ENCODE measurements at places on chromosomes 3 and 15.

DNA sequence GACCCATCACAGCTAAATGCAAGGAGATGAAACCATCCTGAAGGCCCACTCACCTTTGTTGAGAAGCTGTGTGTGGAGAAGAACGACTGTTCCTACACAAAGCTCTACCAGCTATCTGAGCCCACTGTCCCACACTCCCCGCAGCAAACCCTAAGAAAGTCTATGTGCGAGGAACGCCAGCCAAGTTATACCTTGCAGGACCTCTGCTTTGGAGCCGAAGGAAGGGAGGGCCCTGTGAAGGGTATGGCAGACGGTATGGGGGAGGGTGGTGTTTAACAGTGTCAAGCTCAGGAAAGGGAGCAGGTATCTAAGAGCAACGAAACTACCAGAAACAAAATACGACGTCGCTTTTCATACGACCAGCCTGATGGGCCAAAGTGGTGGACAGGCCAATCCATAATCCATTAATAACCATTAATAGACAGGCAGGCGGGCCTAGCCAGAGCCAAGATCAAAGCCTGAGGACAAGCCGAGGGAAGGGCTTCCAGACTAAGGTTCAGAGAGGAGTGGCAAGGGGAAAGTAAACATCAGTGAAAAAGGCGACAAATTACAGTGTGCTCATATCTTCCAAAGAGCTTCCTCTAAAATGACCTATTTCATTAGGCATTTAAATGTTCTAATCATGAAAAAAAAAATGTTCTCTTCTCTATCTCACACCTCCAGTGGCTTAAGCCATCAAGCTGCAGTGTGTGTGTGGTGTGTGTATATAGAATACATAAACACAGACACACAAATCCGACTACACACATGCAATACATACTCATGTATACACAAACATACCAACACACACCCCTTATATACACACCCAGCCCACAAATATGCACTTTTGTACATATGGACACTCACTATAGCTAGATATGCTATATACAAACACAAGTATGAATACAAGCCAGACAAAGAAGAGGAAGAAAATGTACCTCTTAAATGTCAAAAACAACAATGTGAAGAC lies 43.9 kb downstream of the PTPN23 start:
- no peak for DNase-seq

DNA sequence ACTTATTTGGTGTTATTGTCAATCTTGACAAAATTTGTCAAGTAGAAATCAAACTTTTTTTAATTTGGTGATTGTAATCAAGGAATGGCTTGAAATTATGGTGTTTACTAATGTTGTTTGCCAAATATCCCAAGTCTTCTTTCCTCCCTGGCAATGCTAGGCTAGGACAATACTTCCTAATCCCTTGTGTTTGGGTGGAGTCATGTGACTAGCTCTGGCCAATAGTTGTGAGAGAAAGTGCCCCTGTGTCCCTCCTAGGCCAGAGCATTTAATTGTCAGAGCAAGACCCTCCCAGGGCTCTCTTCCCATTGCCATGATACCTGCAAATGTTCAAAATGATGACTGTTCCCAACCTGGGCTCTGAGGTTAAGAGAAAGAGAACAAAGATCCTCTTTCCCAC lies 132.7 kb downstream of the ANXA2 start:
- DNase-seq = no peak

DNA sequence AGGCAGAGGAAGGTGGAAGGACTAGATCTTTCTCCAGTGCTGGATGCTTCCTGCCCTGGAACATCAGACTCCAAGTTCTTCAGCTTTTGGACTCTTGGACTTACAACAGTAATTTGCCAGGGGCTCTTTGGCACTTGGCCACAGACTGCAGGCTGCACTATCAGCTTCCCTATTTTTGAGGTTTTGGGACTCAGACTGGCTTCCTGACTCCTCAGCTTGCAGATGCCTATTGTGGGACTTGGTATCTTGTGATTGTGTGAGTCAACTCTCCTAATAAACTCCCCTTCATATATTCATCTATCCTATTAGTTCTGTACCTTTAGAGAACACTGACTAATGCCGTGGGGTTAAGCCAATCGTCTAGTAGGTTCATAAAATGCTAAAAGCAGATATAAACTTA lies 8.8 kb upstream of the B3GNT5 start:
- no peak for DNase-seq

DNA sequence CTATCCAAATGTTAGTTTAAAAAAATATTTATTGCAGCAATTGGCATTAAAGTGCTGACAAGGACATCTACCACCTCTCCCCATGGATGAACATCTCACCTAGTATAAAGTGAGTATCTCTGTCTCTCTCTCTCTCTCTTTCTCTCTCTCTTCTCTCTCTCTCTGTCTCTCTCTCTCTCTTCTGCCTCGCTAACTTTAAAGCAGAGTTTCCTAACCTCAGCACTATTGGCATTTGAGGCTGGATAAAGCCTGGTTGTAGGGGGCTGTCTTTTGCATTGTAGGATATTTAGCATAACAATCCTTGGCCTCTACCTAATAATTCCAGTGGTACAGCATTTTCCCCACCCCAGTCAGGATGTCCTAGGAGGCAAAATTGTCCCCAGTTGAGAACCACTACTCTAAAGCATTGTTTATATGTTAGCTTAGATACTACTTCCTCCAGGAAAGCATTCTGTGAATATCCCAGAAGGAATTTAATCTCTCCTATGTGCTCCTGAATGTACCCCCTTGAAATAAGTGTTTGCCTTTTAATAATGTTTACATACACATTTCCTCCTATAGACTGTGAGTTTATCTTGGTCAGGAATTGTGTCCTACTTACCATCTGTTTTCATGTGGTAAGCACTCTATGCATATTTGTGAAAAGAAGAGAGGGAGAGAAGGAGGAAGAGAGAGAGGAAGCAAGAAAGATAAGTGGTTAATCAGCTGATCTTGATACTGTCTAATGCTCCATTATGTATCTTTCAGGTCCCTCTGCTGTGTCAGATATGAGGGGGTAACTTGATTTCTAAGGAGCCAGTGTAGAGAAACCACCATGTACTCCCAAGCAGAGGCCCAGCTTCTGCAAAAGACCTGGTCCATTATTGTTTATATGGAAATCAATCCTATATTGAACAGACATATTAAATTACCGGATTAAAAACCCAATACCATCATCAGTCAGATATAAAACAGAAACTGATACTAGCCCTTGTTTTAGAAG lies 346.6 kb downstream of the RBMS3 start:
- DNase-seq = no peak

GRCh38 chr3:119570229-119570628 lies 9.1 kb upstream of the ADPRH start:
- DNase-seq = no peak

- DNase-seq = no peak
Observed at GRCh38 chr3:150098621-150099020, 127.9 kb upstream of the PFN2 start.

DNA sequence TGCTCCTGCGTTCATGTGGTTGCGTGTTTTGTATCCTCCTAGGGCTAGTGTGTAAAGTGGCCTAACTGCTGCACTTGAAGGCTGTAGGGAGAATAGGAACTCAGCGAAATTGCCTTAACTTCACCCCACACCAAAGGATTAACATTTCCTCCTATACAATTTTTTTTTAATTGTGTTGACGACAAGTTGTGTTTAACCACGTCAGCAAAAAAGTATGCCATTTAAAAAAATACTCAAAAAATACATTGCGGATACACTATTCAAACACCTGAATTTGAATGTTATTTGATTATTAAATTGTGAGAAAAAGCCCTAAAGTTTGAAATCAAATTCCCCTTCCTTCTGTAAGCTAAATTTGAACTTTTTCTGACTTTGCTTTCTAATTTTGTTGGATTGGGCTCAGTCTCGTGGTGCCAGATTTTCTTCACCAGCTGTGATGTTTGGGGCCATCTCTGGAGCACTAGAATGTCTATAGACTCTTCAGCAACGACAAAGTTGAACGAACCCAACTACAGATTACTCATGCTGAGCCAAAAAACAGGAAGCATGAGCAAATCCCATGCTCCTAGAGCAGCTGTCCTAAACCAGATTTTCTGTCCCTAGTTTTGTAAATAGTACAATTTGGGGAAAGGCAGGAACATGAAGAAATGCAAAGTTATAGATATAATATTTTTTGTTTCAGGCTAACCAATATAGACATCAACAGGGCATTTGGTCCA lies 8.1 kb upstream of the SLC9A9 start:
- no peak for DNase-seq

- no peak for DNase-seq
Observed at GRCh38 chr15:63506537-63507035, 2.2 kb downstream of the USP3 start.

- no peak for DNase-seq
Observed at GRCh38 chr3:127182848-127183714, 9.8 kb upstream of the PRR23E start.

DNA sequence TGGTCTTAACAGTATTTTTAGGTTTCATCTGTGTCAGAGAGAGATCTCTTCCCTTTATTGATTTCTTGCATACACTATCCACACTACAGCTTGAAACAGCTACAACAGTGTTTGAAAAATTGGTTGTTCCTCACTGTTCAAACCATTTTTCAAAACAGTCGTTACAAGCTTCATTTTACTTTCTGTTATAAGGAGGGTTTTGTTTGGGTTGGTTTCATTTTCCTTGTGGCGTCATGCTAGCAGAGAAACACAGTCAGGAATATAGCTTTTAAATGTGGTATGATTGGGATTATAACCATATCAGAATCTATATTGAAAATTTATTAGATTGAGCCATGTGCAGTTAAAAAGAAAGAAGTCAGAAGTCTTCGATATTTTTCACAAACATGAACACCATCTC lies 400.6 kb downstream of the ZBTB20 start:
- DNase-seq = no peak

DNA sequence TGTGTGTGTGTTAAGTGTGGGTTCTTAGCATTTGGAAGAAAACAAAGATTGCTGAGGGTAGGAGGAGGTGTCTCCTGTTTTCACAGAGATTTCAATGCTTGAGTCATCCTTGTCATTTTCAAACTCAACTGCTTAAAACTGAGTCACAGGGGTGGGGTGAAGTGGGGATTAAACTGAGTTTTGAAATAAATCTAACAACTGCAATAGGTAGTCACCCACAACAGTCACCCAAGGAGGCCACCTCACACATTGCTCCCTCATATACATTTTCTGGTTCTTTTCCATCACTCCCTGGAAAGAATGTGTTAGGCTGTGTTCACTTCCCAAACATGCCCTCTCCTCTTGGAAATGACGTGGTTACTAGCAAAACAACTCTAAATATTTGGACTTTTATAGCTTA lies 187.7 kb upstream of the CMC1 start:
- DNase-seq = no peak

GRCh38 chr3:60160822-60161748 lies 1090.2 kb downstream of the FHIT start:
- no peak for DNase-seq

DNA sequence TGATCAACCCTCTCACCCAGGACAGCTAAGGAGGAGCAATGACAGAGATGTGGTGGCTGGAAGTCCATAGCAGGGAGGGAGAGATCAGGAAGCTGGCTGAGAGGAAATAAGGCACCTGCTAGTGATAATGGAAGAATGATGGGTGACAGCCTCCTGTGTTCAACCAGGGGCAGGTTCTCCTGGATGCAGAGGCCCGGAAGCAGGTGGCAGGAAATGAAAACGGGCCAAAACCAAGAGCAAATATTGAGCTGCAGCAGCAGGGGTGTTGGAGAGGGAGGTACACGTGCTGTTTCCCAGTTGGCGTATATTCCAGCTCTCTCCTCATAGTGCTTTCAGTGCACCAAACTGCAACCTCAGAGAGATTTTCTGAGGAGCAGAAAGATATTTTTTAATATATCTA lies 213.4 kb upstream of the TBL1XR1 start:
- no peak for DNase-seq

DNA sequence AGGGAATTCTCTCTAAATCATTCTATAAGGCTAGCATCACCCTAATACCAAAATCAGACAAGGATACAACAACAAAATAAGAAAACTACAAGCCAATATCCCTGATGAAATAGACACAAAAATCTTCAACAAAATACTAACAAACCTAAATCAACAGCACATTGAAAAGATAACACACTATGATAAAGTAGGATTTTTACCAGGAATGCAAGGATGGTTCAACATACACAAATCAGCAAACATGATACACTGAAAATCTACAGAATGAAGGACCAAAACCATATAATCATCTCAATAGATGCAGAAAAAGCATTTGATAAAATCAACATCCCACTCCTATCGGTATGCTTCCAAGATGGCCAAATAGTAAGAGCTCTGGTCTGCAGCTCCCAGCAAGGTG lies 39.5 kb downstream of the ALDH1A2 start:
- no peak for DNase-seq

GRCh38 chr3:54079730-54080325 lies 42.5 kb upstream of the CACNA2D3 start:
- DNase-seq = no peak

DNA sequence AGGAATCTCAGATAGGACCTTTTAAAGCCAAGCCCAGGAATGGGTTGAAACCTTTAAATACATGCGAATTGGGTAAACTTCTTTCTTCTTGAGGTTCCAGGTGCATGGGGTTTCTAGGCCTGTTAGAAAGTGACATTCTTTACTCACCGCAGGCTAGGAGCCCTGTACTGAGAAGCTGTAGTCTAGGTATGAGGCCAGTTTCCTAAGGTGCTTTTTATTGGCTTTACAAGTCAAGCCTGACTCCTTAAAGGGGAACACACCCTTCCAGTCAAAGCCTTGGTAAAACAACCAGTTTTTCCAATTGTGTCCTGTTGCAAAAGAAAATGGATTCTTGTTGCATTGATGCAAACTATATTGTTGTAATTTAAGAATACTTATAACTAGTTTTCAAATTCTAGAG lies 76.1 kb upstream of the ATP11B start:
- DNase-seq = no peak

DNA sequence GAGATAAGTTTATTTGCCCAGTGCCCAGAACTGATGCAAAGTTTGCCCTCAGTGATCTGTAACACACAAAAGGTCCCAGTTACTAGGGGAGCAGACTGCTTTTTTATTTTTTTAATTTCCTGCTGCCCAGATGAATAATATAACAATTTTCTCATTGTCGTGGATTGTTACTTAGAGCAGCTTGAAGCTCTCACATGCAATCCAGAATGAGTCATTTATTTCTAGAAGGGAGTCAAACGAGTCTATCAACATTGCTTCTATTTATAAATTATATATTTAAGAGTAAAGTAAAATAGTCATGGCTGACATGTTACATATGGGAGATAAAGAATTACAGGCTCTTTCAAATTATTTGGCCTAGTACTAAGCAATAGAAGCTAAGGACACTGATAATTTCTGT lies 41.3 kb downstream of the MEIS2 start:
- DNase-seq = no peak

- no peak for DNase-seq
Observed at GRCh38 chr3:29481969-29482767, 201.3 kb downstream of the RBMS3 start.

DNA sequence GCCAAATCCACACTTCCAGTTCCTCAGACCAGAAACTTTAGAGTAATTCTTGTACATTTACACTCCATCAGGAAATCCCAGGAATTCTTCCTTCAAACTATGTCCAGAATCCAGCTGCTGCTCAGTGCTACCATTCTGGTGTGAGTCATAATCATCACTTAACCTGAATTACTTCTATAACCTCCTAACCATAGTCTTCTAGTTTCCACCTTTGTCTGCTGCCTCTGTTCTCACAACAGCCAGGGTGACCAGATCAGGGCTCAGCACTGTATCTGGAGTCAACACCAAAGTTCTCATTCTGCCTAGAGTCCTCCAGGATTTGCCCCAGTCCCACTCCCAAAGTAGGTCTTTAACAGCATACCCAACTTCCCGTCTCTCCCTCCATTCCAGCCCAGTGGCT lies 3.4 kb downstream of the CLDND1 start:
- DNase-seq = no peak

All from hematopoietic multipotent progenitor cell treated with erythropoietin and hydrocortisone succinate and interleukin-3 and kit ligand, for 15 days (in vitro differentiated cells).